Thymus (tissue), 14 donors: ENCODE measurements at places on chromosomes 5 and 9.

GRCh38 chr9:36135741-36136271 is 727 bp upstream of the GLIPR2 start:
- DNase-seq = no peak

GRCh38 chr5:17308326-17309065 is 91.1 kb downstream of the BASP1 start:
- DNase-seq = no peak

DNA sequence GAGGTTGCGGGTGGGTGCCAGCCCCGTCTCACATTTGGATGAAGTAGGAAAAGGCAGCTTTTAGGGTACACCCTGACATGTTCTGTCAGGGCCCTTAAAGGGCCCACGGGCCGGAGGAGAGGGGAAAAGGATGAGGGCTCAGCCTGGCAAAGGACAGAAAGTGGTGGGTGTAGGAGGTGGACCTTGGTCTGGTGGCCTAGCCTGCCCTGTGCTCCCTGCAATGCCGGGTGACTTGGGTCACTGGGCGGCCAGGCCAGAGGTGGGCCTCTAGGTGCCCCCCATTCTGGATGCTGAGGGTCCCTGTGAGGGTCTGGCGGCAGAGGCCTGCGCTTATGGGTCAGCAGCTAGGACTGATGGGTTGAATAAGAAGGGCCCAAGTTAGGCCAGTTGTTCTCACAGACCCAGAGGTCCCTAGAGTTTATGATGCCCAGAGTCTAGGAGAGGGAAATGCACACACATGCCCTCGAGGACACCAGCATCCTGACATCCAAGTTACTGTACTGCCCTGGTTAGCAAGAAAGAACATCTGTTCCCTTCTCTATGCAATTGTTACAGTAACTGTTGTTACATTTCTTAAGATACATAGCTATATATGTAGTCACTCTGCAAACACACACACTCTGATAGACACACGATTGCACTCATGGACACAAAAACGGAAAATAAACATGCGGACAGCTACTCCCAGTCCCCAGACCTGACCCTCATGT is 12.5 kb downstream of the TRIM7 start:
- no peak for DNase-seq

DNA sequence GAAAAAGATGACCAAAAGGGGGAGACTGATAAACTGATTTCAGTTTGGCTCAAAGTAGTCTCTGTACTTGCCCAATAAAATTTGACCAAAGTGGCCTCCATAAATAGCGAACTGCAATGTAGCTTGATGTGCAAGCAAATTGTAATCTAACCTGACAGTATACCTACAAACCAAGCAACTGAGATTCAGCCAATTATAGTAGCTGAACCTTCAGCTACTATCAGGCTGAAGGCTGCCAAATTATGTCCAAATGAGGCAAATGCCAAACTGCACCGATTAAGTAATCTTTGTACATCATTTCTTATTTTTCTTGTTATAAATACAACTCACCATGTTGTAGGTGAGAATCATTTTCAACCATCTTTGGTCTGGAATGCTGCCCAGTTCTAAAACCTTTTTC is 390.6 kb downstream of the CDH9 start:
- DNase-seq = no peak

GRCh38 chr9:91144769-91145168 is 216.9 kb downstream of the AUH start:
- DNase-seq = no peak

DNA sequence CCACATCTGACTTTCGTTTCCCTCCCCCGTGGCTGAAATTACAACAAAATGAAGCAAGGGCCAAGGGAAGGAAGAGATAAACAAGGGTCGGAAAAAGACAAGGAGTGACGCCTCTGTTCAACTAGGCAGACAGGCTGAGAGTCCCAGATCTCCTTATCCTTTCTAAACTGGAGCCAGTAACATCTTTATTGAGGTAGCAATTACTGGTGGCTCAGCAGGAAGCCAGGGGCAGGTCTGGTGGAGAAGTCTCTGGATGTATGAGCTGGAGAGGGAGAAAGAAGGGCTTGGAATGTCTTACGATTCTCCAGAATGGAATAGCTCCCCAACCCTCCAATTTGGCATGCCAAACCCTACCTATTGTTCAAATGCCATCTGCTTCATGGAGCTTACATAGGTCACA is 190.8 kb upstream of the BRINP1 start:
- no peak for DNase-seq

DNA sequence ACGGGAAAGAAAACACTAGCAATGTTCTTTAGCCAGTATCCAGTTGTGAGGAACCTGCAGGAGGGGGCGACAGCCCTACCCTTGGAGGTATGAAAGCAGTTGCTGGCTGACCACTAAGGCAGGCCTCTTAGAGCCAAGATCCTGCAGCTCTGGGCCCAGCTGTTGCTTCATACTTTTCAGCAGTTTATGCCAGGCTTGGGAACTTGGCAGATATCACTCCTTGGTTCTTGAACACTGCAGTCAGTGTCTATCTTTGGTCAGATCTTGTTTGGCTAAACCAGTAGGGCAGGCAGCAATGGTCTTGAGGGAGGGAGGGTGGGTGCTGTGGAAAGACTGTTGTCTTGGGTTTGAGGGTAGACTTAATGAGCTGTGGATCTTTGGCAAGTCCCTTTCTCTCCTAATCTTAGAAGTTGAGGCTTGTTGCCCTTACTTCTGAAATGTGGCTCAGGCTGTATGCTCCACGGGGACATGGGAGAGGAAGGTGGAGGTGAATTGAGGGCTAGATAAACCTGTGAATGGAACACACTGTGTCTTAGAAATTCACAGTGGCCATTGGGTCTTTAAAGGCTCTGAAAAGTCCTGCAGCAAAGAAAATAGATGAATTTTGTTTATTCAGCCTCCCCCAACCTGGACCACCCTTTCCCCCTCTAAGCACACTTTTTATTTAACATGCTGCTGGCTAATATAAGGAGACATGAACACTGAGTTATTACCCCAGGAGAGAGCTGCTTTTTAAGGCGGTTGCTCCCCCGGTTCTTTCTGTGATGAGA is 37.5 kb downstream of the ZNF618 start:
- no peak for DNase-seq

DNA sequence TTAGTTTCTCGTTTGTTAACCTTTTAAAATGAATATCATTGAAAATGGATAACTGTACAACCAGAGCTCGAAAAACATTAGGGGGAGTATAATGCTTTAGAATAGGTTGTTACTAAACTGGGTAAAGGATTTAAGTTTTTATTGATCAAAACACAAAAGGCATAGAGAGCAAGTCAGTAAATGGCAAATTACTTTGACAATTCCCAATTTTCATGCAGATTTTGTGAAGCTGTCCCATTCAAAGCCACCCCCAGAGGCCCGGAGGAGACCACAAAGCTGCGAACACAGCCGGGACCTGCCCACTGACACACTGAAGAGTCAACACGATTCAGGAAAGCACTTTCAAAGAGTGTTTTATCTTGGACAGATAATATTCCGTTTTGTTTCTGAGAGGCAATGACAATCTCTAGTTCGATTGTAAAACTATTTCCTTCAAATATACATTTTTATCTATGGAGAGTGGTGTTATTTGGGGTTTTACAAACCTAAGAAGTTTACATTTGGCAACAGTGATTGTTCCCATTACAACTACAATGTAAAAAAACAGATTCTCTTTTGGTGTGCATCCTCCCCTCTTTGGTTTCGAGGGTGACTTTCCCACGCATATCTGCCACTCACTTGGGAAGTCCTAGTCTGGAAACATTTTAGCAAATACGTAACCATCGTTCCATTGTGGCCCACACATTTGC is 182.6 kb upstream of the TBCA start:
- no peak for DNase-seq

DNA sequence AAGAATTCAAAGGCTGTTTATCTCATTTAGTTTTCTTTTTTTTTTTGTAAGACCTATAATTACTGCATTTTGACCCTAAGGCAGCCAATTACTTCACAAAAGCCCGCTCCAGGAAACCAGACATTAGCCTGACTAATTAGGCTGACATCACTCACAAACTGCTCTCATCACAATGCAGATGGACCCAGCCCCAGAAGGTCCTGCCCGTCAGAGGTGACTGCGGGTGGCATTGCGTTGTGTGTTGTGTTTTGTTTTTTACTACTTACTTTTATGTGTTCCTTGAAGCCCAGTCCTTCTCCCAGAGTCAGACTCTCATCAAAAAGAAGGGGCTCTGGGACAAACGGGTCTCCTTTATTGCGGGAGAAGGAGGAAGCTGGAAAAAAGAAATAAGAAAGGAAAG is 172.2 kb downstream of the HSD17B3 start:
- no peak for DNase-seq

DNA sequence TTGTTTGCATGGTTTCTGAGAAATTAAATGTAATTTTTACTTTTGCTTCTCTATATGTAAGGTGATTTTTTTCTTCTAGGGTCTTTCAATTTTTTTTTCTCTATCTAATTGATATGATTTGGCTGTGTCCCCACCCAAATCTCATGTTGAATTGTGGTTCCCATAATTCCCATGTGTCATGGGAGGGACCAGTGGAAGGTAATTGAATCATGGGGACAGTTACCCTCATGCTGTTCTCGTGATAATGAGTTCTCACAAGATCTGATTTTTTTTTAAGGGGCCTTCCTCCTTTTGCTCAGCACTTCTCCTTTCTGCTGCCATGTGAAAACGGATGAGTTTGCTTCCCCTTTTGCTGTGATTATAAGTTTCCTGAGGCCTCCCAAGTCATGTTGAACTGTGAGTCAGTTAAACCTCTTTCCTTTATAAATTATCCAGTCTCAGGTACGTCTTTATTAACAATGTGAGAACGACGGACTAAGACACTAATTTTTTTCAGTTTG is 150.8 kb downstream of the MTRR start:
- no peak for DNase-seq

- no peak for DNase-seq
Observed at GRCh38 chr5:135921388-135921787, 25.7 kb upstream of the IL9 start.

DNA sequence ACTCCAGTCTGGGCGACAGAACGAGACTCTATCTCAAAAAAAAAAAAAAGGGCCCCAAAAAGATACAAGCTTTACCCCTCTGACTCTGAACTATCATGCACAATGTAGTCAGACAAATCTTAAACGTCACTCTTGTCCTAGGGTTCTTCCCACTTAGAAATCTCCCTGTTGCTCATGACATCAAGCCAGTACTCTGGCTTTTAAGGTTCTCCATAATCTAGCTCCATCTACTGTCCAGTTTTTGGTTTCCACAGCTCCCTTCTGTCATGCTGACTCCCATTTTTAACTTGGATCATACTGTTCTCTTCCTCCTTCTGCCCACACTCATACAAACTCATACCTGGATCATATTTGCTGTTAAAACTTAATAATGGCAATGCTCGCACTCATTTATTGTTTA is 156.7 kb upstream of the TLX3 start:
- DNase-seq = no peak

GRCh38 chr9:91056917-91057316 is 255.3 kb downstream of the SYK start:
- no peak for DNase-seq

GRCh38 chr9:121271368-121272341 is 3.7 kb downstream of the GSN start:
- DNase-seq = no peak

- DNase-seq = no peak
Observed at GRCh38 chr5:78765116-78765515, 116.5 kb upstream of the LHFPL2 start.
